Hepatocyte (in vitro differentiated cells): ENCODE measurements at places on chromosomes 1 and 21.

GRCh38 chr1:19656780-19657466 lies 7.8 kb upstream of the HTR6 start:
- DNase-seq: no peak
- H3K27me3 ChIP-seq: peaks cover under 1% of the 10 kb centered on the region
- no peak overlapping the region for H3K27ac ChIP-seq
- H3K4me3 ChIP-seq: no peak overlapping the region

- no peak overlapping the region for H3K4me3 ChIP-seq
- peaks cover 3% of the 10 kb centered on the region for H3K27me3 ChIP-seq
- H3K27ac ChIP-seq: peak overlapping the region; percentile 73
- H3K4me1 ChIP-seq: peaks cover 22% of the 10 kb centered on the region
- H3K36me3 ChIP-seq: no peaks in the 10 kb centered on the region
- peak; percentile 64 for DNase-seq
Measured at GRCh38 chr1:47650205-47650604, 212.4 kb downstream of the FOXD2 start.

DNA sequence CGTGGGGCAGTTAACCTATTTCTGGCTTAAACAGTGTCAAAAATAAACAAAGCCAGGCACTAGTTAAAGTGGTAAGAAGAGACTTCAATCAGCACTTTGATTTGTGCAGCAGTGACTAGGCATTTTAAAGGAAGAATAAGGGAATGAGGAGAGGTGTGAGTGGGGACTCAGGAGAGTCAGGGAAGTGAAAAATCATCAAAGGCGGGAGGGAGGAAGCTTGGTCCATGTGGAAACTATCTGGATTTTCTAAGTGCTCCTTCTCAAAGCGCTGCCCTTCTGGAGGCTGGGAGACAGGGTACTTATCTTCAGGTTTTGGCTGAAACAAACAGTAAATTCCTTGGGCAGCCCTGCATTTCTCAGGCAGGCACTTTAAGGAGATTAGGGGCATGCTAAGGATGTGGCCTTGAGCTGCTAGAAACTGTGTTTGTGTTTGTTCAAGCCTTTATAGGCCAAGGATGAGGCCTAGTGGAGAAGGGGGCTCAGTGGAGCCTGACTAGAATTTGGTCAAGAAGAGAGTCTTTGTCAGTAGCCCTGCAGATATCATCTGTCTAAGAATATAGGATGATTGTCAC lies 486.5 kb downstream of the SIPA1L2 start:
- no peaks in the 10 kb centered on the region for H3K36me3 ChIP-seq
- H3K4me1 ChIP-seq: peaks cover 11% of the 10 kb centered on the region
- no peaks in the 10 kb centered on the region for H3K27me3 ChIP-seq
- no peak for DNase-seq

DNA sequence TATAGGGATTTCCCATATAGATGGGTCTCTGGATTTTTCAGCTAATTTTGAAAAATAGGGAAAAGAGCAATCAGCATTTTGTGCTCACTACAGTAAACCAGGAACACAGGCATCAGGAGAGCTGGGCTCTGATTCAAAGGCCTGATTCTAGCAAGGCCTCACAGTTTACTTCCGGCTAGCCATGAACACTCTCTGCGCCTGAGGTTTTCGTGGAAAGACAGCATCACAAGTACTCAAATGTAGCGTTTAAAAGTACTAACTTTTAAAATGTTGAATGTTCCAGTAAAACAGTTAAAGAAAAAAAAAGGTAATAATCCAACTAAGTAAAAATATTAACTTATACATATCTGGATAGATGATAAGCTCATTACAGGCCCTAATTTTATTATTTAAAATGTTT lies 120.6 kb downstream of the SLC45A1 start:
- no peaks in the 10 kb centered on the region for H3K27me3 ChIP-seq
- H3K27ac ChIP-seq: peak overlapping the region; percentile 69
- H3K4me1 ChIP-seq: peaks cover 15% of the 10 kb centered on the region
- H3K4me3 ChIP-seq: no peak overlapping the region
- no peak for DNase-seq

DNA sequence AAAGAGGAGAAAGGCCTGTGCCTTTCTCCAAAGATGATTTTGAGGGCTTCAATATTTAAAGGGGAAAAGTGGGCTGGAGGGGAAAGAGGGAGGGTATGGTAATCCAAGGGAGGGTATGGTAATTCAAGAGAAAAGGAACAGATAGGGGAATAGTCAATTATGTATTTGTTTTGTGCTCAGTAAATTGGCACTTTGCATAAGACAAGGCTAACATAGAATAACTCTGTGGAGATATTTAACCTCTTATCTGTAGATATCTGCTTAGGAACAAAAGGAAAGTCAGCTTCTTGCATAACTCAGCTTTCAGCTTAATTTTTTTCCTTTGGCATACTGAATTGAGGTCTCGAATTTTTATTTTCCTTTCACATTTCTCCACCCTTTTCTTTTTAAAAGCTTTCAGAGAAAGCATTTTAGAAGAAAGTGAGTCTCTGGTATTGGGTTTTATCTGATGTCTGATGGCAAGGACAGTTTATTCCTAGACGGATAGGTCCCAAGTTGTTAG lies 119.9 kb upstream of the F3 start:
- no peak overlapping the region for H3K4me3 ChIP-seq
- peak overlapping the region; percentile 57 for H3K27ac ChIP-seq
- no peaks in the 10 kb centered on the region for H3K27me3 ChIP-seq
- no peak for DNase-seq
- peaks cover 24% of the 10 kb centered on the region for H3K4me1 ChIP-seq

- H3K27me3 ChIP-seq: no peaks in the 10 kb centered on the region
- H3K4me3 ChIP-seq: no peak overlapping the region
- no peaks in the 10 kb centered on the region for H3K36me3 ChIP-seq
Measured at GRCh38 chr1:59171788-59172187, 125.1 kb upstream of the FGGY start.

DNA sequence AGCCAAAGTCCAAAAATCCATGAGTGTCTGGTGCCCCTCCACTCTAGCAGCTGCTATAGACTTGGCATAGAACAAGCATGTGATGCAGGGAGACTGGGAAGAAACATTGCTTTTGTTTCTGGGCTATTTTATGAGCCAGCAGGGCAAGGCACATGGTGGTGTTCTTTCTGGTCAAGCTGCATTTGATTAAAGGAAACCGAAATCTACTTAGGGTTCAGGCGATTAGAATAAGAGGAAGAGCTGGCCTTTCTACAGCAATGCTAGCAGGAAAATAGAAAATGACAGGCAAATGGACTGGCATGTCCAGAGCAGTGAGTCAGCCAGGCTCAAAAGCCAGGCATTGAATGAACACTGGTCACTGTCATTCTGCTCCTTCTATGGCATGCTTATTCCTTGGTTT lies 28.5 kb upstream of the ARHGAP29 start:
- no peak overlapping the region for H3K27ac ChIP-seq
- no peaks in the 10 kb centered on the region for H3K4me1 ChIP-seq
- H3K4me3 ChIP-seq: no peak overlapping the region
- no peaks in the 10 kb centered on the region for H3K36me3 ChIP-seq
- H3K27me3 ChIP-seq: no peaks in the 10 kb centered on the region
- no peak for DNase-seq

DNA sequence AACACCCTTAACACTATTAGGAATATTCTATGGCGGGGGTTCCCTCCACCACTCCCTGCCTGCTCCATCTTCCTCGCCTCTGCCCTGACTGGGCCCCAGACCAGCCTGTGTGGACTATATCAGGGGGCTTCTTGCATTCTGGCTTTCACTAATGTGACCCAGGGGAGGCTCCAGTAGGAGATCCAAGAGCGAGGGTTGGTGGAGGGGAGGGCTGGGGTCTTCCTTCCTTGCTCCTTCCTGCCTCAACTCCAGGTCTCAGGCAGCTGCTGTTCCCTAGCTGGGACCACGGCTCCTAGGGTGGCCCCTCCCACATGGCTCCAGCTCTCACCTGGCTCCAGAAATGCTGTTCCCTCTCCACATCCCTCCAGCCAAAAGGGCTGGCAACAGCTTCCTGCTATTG lies 257.4 kb downstream of the MATN1 start:
- H3K27me3 ChIP-seq: no peaks in the 10 kb centered on the region
- no peaks in the 10 kb centered on the region for H3K4me1 ChIP-seq
- no peak overlapping the region for H3K4me3 ChIP-seq

- DNase-seq: peak; percentile 85
- H3K4me3 ChIP-seq: peak overlapping the region; percentile 58
- H3K4me1 ChIP-seq: peaks cover 28% of the 10 kb centered on the region
- H3K27me3 ChIP-seq: no peaks in the 10 kb centered on the region
- H3K27ac ChIP-seq: peak overlapping the region; percentile 98
- H3K36me3 ChIP-seq: no peaks in the 10 kb centered on the region
Measured at GRCh38 chr1:244969355-244970235, 105.3 kb upstream of the HNRNPU start.

- H3K27ac ChIP-seq: no peak overlapping the region
- H3K4me3 ChIP-seq: no peak overlapping the region
- DNase-seq: no peak
- H3K27me3 ChIP-seq: no peaks in the 10 kb centered on the region
Measured at GRCh38 chr21:36579898-36580297, 100.0 kb upstream of the CLDN14 start.

- H3K36me3 ChIP-seq: no peaks in the 10 kb centered on the region
- peaks cover 11% of the 10 kb centered on the region for H3K4me1 ChIP-seq
- H3K27me3 ChIP-seq: peaks cover 2% of the 10 kb centered on the region
- DNase-seq: no peak
Measured at GRCh38 chr21:45615145-45615711, 28.3 kb upstream of the PCBP3 start.

- H3K4me1 ChIP-seq: no peaks in the 10 kb centered on the region
- no peak overlapping the region for H3K4me3 ChIP-seq
- H3K36me3 ChIP-seq: no peaks in the 10 kb centered on the region
- no peak for DNase-seq
- no peaks in the 10 kb centered on the region for H3K27me3 ChIP-seq
- H3K27ac ChIP-seq: no peak overlapping the region
Measured at GRCh38 chr1:30868833-30869435, 39.6 kb downstream of the SDC3 start.

GRCh38 chr1:221699577-221699976 lies 42.3 kb downstream of the DUSP10 start:
- H3K4me3 ChIP-seq: no peak overlapping the region
- H3K4me1 ChIP-seq: peaks cover 3% of the 10 kb centered on the region
- no peaks in the 10 kb centered on the region for H3K36me3 ChIP-seq
- no peak for DNase-seq

DNA sequence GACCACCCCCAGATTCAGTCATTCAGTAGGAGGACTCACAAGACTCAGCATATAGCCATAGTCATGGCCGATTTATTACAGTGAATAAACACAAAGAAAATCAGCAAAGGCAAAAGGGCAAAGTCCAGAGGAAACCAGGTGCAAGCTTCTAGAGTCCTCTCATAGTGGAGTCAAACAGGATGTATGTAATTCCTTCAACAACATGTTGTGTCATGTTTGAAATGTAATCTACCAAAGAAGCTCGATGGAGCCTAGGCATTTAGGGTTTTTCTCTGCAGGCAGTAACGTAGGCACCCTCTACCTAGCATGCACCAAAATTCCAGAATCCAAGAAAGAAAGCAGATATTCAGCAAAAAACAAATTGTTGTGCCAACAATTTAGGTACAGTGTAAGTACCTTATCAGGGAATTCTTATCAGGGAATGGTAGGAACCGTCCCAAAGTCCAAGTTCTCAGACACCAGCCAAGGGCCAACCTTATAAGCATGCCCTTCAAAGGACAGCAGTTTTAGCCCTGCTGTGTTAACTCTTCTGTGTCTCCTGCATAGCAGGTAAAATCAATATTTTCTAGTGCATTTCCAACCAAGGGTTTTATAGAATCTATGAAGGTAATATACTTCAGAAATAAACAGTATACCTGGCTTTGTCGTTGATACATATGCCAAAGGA lies 16.1 kb upstream of the SLAMF6 start:
- no peak overlapping the region for H3K4me3 ChIP-seq
- no peaks in the 10 kb centered on the region for H3K36me3 ChIP-seq
- no peaks in the 10 kb centered on the region for H3K27me3 ChIP-seq
- H3K27ac ChIP-seq: peak overlapping the region; percentile 97
- peak; percentile 65 for DNase-seq
- H3K4me1 ChIP-seq: peaks cover 44% of the 10 kb centered on the region

GRCh38 chr1:10727751-10728232 lies 68.7 kb downstream of the CASZ1 start:
- peaks cover 3% of the 10 kb centered on the region for H3K4me1 ChIP-seq
- H3K36me3 ChIP-seq: no peaks in the 10 kb centered on the region
- no peak overlapping the region for H3K4me3 ChIP-seq
- DNase-seq: no peak
- H3K27ac ChIP-seq: no peak overlapping the region

DNA sequence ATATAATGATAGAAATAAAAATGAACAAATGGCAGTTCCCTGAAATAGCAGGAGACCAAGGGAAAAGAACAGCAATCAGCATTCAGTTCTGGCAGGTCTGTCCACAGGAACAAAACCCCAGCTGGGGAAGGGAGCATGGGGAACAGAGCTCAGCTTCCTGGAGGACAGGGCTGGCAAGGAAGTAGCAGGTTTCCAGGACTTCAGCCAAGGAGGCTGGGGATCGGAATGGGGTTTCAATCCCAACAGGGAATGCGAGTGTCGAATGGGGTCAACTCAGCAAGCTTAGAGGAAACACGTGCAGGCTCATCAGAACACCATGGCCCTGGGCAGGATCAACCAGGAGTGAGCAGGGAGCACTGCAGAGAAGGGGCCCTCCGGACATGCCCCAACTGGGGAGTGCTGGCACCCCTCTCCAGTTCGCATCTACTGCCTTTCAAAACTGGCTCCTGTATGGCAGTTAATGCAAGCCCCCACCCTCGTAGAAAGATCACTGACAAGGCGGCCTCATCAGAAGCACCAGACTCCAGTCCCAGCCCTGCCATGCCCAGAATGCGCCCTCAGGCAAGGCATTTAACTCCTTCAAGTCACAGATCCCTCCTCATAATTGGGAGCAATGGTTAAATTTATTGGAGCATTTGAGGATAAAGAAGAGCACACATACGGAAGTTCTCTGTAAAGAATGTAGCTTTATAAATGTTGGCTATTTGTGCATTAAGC lies 72.4 kb downstream of the SEC16B start:
- no peak overlapping the region for H3K4me3 ChIP-seq
- H3K27me3 ChIP-seq: no peaks in the 10 kb centered on the region
- no peaks in the 10 kb centered on the region for H3K36me3 ChIP-seq
- H3K27ac ChIP-seq: peak overlapping the region; percentile 57
- no peak for DNase-seq
- peaks cover 8% of the 10 kb centered on the region for H3K4me1 ChIP-seq

GRCh38 chr1:231638647-231639046 lies 12.1 kb downstream of the DISC1 start:
- H3K27me3 ChIP-seq: no peaks in the 10 kb centered on the region
- H3K36me3 ChIP-seq: no peaks in the 10 kb centered on the region
- H3K4me3 ChIP-seq: no peak overlapping the region
- H3K27ac ChIP-seq: no peak overlapping the region

DNA sequence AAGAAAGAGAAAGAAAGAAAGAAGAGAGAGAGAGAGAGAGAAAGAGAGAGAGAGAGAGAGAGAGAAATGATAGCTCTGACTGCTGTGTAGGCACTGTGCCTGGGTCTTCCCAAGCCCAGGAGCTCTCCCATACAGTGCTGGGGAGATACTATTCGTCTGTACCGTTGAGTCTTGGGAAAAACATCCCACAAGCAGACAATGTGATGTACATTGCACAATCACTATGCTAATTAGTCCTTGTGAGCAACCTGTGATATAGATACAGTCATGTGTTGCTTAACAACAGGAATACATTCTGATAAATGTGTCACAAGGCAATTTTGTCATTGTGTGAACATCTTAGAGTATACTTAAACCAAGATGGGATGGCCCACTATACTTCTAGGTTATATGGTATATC lies 381.0 kb downstream of the HHAT start:
- H3K4me1 ChIP-seq: peaks cover 10% of the 10 kb centered on the region
- H3K36me3 ChIP-seq: no peaks in the 10 kb centered on the region
- no peak overlapping the region for H3K27ac ChIP-seq
- H3K4me3 ChIP-seq: no peak overlapping the region
- no peak for DNase-seq
